ENCODE measurements at places on chromosomes 2 and 18. TPM values are rescaled to one million over a fixed set of nuclear protein-coding genes. Genes with fewer than 3 reads are reported as not detected.

Gene CHRNG
- not detected for total RNA-seq

Gene COL5A2
- 36.5 TPM for total RNA-seq

Gene ELOA2
- not detected for total RNA-seq

Gene ACMSD
- not detected for total RNA-seq

Gene TEKT4
- total RNA-seq = not detected

Gene CHRND
- not detected for total RNA-seq

Gene DYSF
- total RNA-seq = 96.5 TPM

Gene ALKAL2
- not detected for total RNA-seq

Gene HAT1
- 21.8 TPM for total RNA-seq

Gene CXCR4
- 33.6 TPM for total RNA-seq

DNA sequence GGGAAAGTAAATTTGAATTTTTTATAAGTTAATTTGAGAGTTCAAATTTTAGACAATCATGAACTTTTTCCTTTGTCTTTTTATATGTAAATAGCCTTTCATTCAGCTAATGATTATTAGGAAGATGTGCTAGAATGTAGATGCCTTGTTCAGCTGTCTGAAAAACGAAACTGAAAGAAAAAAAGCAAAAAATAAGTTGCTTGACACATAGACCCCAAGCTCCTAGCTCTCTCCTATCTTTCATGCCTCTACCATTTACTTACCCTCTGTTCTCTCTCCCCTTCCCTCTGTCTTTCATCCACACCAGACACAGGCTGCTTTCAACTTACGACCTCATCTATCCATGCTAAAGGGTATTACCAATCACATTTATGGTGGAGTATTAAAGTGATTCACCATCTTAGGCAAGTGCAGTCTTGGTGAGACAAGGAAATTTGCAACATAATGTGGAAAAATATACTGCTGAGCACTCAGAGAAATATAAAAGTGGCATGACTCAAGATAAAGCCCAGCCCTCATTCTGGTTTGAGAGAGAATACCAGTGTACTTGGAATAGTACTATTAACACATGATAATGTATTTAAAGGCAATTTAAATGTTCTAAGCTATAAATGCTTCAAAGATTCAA lies 425.6 kb downstream of the SUCLG1 start:
- DNase-seq = no peak

- DNase-seq = no peak
Observed at GRCh38 chr2:181697571-181697970, 17.3 kb upstream of the NEUROD1 start.

GRCh38 chr2:156472686-156473085 lies 36.5 kb downstream of the GPD2 start:
- DNase-seq = no peak

GRCh38 chr2:209431701-209432100 lies 7.9 kb downstream of the MAP2 start:
- DNase-seq = no peak

DNA sequence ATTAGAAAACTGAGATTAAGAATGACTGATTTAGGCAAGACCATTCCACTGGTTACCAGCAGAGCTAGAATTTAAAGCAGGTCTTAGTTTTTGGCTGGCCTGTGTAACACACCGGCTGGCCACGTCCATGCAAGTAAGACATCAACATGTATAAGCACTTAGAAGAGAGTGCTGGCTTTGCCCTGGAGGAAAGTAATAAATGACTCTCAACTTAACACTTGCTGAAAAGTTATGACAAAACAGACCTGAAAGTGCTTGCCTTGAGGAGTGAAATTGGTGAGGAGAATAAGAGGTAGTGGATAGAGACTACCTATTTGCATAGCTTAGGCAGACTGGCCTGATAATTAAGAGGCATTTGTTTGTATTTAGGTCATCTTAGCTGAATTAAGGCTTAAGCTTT lies 165.7 kb upstream of the KCNJ3 start:
- no peak for DNase-seq

DNA sequence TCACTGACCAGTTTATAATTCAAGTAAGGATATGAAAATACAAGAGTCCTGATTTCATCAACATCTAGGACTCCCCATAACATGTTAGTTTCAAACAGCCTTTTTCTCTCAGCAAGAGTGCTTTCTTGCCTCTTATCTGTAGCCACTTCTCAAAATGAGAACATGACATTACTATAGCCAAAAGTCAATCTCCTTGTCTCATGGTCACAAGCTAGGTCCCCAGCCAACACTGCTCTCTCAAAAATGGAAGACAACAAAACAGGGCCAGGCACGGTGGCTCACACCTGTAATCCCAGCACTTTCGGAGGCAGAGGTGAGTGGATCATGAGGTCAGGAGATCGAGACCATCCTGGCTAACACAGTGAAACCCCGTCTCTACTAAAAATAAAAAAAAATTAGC lies 15.8 kb downstream of the CLASP1 start:
- no peak for DNase-seq

- no peak for DNase-seq
Observed at GRCh38 chr18:79540904-79541282, 138.7 kb upstream of the CTDP1 start.

DNA sequence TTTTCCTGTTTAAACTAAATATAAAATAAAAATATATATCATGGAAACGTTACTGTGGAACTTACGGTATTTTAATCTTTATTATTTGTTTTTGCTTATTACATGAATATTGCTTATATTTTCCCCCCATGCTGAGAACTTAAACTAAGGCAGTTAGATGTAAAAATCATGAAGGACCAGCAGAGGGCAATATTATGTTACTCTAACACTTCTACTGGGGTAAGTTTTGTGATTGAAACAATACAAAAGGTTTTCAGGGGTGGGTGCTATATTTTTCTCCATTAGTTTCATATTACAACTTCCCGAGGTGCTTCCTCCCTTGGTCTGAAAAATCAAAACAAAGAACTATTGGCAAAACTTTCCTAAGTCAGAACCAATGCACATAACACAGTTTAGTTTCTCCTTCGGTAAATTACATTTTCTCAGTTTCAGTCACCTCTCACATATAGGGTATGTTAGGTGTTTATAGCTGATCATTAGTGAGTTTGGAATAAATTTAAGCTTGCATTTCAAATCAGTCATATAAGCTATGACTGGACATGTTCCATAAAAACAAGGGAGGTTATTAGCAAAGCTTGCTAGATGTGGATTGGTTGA lies 54.8 kb downstream of the ZNF407 start:
- peak; percentile 82 for DNase-seq

DNA sequence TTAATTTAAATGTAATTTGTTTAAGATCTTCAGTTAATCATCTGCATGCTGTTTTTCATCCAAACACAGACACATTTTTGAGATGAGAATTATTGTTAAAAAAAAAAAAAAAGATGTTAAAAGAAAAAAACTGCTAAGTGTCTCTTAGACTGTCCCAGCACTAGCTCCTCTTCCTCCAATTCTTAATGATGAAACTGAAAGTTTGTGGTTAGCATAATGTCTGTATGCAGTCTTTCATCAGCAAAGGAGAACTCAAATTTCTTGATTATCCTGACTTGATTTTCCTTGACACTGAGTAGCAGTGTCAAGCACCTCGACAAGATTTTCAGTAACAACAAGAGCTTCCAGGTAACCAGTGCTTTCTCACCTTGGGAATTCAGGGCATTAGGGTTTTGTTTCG lies 274.4 kb downstream of the LRRTM1 start:
- no peak for DNase-seq

DNA sequence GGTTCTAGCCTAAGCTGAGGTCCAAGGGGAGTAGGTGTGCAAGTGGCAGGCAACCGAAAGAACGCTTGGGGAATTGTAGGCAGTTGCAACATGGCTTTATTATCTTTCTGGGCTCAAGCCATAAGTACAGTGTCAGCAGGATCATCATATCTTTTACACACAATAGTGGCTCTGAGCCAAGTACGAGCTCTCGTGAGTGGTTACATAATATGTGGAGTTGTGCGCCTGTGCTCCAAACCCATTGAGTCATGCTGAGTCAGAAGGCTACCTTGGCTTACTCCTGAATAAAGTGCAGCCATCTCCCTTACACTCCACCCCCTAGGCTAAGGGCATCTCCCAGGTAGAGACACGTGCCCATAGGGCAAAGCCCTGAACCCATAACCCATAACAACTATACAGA lies 233.9 kb downstream of the SATB2 start:
- peak; percentile 57 for DNase-seq

- DNase-seq = no peak
Observed at GRCh38 chr2:118850168-118850900, 2.9 kb upstream of the EN1 start.

GRCh38 chr2:218870984-218871344 lies 9.7 kb upstream of the WNT10A start:
- DNase-seq = no peak

DNA sequence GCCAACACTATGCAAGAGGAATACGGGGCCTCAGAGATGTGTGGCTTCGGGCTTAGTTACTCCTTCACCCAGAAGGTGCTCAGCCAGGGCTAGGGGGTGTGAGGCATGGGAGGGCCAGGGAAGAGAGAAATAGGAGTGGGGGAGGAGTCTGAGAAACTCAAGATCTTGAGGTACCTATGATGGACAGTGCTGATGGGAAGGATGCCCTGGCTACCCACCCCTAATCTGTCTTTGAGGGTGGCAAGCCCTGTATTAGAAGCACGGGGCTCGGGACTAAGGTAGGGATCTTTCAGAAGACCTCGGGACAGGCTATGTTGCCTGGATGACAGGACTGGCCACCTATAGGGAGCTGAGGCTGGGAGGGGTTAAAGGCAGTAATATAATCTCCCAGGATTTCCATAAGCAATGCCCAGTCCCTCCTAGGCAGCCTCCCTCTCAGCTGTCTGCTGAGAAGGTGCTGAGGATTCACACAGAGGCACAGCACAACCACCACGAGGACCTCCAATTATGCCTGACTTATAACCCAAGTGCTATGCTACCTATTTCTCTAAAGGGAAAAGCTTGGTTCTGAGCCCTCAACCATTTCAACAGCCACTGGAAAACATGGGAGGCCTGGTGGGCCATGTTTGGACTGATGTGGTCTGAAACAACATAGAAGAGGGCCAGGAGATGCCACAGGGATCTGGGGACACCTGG lies 23.3 kb downstream of the MTHFD2 start:
- DNase-seq = no peak

DNA sequence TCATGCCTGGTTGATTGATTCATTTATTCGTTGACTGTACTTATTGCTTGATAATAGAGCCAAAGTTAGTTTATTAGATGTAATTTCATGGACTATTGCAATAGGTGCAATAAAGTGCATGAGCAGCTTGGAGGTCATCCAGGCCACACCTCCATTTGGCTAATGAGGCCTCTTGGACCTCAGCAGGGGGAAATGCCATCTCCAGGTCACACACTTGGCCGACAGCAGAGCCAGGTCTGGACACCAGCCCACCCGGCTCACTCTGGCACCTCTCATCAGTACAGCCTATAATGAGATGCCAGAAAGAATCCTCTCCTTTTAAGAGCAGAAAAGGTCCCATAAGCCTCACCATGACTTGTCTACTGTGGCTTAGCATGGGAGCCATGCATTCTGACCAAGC lies 71.2 kb upstream of the AFF3 start:
- DNase-seq = no peak

DNA sequence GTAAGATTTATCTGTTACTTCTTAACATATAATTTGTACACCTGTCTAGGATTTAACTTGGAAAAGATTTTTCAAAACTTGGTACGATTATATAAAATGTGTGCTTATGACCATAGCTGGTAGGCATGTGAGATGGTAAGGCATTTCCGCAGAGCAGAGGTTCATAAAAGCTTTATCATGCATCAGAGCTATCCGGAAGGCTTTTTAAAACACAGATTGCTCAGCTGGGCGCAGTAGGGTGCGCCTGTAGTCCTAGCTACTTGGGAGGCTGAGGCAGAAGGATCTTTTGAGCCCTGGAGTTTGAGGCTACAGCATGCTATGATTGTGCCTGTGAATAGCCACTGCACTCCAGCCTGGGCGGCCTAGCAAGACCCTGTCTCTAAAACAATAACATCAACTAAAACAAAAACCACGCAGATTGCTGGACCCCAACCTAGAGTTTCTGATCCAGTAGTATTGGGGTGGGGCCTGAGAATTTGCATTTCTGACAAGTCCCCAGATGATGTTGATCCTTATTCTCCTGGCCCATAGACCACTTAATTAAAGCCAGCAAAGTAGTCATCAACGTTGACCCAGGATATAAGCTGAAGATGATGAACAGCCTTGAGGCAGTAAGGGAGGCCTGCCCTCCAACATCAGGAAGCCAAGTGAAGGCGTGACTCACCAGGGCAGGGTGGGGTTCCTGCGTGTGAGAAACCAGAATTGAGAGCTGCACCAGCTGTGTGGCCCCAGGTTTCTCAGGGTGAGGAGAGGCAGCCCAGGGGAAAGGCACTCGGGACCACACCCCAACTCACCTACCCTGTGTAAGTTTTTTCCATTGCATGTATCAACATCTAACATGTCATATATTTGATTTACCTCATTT lies 21.6 kb upstream of the SLC20A1 start:
- no peak for DNase-seq

- no peak for DNase-seq
Observed at GRCh38 chr2:238518821-238519186, 92.1 kb downstream of the ASB1 start.

- peak; percentile 42 for DNase-seq
Observed at GRCh38 chr2:100754951-100755350, 65.0 kb upstream of the NPAS2 start.

DNA sequence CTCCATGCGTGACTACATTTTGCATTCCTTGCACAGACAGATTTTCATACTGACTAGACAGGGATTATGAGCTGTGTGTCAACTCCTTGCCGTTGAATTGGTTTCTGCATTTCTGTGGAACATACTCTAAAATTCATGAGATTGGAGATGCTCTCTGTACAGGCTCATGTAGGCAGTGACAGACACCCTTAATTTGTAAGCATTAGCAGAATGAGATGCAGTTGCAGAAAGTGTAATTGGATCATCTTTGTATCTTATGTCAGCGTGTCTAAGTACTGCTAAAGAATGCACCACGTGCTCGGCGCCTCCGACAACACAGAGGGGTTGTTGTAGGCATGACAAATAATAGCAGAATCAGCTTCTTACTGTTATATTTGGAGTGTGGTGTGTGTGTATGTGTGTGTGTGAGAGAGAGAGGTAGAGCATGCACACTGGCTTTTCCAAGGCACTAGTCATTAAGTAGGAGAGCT lies 212.4 kb downstream of the CMPK2 start:
- no peak for DNase-seq

DNA sequence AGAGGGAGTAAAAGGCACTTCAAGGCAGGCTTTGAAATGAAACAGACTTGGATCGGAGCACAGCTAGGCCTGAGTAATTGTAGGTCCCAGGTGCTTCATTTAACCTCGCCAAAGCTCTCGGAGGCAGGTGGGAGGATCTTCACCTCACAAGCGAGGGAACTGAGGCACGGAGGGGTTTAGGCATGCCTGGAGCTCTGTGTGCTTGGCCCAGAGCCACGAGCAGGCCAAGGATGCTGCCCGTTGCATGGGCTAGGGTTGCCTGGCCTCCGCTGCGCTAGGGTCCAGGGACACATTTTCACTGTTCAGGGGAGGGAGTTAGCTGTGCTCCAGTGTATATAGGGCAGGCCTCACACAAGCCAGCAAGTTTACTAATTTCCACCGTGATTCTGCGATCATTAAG lies 11.2 kb downstream of the TMEM37 start:
- no peak for DNase-seq

- DNase-seq = no peak
Observed at GRCh38 chr2:96907115-96908041, 37.5 kb upstream of the SEMA4C start.

- DNase-seq = no peak
Observed at GRCh38 chr18:50509012-50509411, 50.9 kb upstream of the MAPK4 start.

All from lung microvascular endothelial cell (primary cell).